Putamen (tissue), 1 donor: ENCODE measurements at places on chromosomes 16 and 17.
A peak's percentile ranks its signal among the peaks of the same experiment; 100 is the strongest.

GRCh38 chr17:53627511-53627910 is 195.2 kb upstream of the KIF2B start:
- DNase-seq = no peak

GRCh38 chr17:9231449-9232154 is 210.3 kb downstream of the NTN1 start:
- DNase-seq = no peak

- DNase-seq = no peak
These were observed 69.4 kb downstream of the RPH3AL start for GRCh38 chr17:282912-283882.

DNA sequence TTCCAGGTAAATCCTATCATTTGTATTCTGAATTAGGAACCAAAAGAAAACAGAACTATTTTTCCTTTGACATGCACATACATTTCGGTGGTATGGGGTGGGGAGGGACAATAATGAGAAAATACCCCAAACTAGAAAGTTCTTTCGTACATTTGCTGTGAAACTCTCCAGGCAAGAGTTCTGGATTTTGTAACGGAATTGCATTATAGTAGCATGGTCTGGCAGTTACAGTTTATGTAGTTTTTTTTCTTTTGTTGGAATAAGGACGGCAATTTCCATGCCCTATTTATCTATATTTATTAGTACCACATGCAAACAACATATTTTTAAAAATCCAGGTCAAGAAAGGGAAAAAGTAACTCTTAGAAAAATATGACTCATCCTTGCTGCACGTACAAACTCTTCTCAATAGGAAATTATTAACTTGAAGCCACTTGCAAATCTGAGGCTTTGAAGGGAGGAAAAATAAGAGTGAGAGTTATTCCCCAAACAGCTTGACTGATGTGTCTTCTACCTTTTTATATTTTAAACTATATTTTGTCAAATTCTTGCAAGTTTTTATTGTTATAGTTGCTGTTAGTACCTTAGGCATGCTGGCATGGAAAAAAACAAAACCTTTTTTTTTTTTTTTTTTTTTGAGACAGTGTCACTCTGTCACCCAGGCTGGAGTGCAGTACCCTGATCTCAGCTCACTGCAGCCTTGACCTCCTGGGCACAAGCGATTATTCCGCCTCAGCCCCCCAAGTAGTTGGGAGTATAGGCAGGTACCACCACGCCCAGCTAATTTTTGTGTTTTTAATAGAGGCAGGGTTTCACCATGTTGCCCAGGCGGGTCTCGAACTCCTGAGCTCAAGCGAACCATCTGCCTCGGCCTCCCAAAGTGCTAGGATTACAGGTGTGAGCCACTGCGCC is 69.3 kb downstream of the WWP2 start:
- DNase-seq = no peak

GRCh38 chr17:39737760-39738567 is at the start of gene GRB7:
Gene GRB7, plus strand, starts transcription at chr17:39737938. Its CDS starts 4,364 bp downstream, at chr17:39742302.
- no peak for DNase-seq

DNA sequence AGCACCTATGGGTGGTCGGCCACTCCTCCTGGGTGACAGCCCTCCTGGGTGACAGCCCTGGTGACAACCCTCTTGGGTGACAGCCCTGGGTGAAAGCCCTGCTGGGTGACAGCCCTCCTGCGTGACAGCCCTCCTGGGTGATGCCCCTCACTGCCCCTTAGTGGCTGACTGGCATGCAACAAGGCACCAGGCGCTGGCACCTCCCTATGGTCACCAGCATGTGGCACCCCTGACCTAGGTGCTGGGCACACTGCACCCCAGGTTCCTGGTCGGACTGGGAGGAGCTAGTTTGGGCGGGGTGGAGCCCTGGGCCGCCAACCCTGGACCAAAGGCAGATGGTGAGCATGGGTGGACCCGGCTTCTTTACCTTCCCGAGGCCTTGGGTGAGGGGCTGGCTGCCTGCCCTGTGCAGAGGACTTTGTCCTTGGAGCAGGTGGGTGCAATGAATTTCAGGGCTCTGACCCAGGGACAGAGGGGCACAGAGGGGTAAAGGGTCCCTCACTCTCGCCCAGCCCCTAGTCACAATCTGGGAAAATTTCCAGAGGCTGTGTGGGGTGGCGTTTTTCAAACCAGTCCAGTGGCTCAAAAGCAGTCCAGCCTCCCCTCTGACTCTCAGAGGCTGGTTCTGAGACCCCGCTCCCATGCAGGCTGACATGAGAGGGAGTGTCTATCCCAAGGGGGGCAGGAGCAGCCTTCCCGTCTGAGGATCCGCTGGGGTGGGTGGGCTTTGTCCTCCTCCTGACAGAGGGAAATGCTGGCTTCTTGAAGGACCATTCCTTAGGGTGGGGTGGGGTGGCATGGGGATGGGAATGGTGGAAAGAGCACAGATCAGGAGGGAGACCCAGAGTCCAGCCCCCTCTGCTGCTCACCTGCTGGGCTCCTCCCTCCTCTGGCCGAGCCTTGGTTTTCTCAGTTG is 25.9 kb upstream of the TNFRSF13B start:
- no peak for DNase-seq

DNA sequence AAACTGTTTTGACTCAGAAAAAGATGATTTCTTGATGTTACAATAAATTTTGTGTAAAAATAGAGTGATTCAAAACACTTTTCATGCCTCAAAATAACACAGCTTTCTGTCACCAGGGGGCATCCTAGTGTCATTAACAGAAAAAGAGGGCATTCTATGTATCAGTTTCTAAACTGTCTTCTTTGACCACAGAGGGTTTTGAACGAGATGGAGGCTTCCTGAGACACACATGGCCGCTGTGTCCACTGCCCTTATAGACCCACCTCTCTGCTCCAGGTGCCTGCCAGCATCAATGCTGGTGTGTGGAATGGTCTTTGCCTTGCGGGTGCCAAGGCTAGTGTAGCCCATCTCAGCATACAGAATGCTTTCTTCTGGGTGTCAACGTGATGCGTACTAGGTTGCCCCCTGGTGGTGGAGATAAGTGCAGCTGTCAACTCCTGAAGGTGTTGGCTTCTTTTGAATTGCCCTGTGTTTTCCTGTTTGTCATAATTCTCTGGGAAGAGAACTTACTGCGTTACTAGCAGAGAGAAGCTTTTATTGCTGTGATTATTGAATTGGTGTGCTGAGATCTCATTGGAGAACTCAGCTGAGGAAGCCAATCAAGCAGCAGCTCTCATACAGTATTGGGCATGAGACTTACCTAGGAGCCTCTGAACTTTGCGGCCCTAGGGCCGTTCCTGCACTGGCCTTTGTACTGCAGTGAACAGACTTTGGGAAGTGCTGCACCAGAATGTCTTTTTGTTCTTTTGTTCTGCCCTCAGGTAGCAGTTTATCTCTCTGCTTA is 38.6 kb downstream of the USP10 start:
- peak; percentile 46 for DNase-seq
